ENCODE measurements at places on chromosomes 1 and 21.

GRCh38 chr1:56461158-56462127, 117.9 kb downstream of the PLPP3 start:
- no peak for DNase-seq

- DNase-seq = peak; percentile 17
Observed at GRCh38 chr1:33147997-33148314, 33.9 kb downstream of the TRIM62 start.

DNA sequence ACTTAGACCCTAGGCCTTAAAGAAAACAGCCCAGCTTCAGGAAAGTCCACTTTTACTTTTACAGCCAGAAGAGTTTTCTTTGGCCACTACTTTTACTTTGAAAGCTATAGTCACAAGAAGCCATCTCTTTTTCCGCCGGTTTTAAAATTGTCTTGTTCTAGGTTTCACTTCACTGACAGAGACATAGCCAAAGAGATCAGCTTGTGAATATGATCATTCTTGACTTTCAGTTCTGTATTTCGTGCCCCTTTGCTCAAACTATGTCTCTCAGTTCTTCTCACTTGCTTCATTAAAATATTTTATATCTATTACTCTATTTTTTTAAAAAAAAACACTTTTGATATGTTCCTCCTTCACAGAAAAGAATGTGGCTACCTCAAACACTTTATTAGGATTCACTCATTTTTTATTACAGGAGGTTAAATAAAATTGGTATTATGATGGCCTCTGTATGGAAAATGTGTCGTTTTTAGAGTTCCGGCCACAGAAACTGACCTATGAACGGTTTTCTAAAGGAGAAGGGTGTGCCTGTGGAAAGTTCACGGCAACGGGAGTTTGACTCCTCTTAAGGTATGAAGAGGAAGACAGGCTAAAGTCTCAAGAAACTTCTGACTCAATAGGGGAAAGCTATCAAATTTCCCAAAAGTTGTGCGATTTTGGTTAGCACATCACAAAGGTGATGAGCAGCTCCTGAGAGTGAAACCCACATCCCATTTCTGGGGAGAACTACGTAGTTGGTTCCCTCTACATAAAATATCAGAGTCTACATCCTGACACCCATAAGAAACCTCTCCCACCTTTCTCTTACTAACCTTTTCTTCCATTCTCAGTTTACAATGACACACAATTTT, 1.2 kb downstream of the MCOLN2 start:
- peak; percentile 48 for DNase-seq

DNA sequence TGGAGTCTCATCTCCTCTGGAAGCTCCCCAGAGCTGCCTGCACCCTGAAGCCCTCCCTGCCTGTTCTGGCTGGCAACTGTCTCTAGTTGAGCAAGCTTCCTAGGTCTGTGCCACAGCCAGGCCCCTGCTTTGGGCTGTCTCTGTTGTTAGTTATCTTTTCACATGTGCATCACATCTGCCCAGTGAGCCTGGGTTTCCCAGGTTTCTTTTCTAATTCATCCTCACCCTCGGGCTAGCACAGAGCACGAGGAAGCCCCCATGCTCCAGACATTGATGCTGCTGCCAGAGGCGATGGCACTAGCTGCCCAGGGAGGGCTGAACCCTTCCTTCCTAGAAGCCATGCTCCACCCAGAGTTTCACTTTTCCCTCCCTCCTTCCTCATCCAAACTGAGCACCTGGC, 27.2 kb downstream of the RASSF5 start:
- DNase-seq = no peak

DNA sequence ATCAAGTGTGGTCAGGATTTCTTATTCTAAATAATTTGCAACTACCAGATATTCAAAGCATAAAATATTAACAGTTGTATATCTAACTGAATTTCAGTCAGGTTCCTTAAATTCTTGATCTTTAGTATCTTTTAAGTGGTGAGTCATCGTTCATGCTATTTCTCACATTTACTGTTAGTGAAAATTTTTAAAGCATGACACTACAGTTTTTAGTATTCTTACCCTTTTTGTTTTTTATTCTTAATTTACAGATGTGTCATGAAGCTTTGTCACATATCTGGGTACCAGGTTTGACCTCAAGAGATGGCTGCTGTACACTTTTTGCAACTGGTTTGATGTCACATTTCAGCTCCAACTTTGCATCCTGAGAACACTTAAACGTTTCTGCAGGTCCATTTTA, 12.7 kb downstream of the AKIRIN1 start:
- no peak for DNase-seq

GRCh38 chr1:156899956-156900718, 6.6 kb downstream of the PEAR1 start:
- no peak for DNase-seq

DNA sequence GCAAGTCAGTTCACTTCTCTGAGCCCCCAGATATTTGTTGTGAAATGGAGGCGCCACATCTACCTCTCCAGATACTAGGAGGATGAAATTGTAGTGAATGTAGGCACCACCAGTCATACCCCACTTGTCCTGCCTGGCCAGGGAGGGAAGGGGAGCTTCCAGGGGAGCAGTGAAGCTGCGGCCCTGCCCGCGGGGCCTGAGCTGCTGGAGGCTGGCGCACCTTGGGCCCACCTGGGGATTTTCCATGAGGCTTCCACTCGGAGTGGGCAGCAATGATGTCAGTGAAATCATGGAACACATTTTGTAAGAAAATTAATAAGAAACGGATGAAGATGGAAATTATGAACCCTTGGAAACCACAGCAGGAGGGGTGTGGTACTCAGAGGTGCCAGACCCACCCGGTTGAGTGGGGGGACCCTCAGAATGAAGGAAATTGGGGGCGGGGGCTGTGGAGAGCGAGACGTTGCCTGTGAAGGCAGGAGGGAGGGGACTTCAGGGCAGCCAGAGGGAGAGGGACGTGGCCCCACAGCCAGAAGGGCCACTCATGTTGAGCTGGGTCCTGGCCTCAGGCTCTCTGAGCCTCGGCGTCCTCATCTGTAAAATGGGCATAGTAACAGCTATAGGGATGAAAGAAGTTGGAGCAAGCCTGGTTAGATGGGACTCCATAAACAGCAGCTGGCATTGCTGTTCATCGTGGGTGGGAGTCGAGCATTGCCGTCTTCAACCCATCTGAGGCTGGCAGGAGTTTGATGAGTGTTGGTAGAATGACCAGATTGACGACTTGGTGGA, 101.6 kb downstream of the EPHB2 start:
- DNase-seq = no peak

- no peak for DNase-seq
Observed at GRCh38 chr1:5998906-5999301, 6.7 kb upstream of the NPHP4 start.

GRCh38 chr1:205317311-205317917, 4.1 kb downstream of the NUAK2 start:
- DNase-seq = no peak

GRCh38 chr1:34186741-34187494, 10.2 kb downstream of the C1orf94 start:
- no peak for DNase-seq

DNA sequence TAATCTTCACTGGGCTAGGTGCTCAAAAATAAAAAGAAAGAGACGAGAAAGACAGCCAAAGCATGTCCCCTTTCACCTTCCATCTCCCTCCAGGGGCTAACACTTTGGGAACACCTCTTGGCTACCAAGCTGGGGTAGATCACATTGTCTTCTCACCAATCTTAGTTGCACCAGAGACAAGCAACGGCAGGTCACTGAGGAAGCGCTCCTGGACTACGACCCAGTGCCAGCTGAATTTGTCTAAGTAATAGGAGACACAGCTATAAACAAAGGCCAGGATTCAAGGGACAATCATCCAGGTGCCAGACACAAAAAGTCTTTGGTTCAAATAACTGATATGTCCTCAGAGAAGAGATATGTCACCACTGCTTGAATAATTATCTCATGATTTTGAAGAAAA, 100.4 kb downstream of the SLC45A1 start:
- DNase-seq = no peak

DNA sequence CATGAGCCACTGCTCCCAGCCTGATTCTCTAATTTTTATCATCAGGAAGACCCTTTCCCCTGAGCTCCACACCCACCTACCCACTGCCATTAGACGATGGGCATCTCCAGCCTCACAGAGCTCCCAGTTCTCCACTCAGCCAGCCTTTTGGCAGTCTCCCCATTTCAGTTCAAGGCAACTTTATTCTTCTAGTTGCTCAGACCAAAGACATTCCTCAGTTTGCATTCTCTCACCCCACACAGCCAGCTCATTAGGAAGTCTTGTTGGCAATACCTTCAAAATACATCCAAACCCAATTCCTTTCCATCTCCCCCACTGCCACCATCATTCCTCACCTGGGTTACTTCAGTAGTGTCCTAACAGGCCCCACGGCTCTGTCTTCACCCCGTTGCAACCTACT, 53.4 kb upstream of the COX20 start:
- no peak for DNase-seq

GRCh38 chr1:4773226-4773625, 118.8 kb downstream of the AJAP1 start:
- DNase-seq = no peak

DNA sequence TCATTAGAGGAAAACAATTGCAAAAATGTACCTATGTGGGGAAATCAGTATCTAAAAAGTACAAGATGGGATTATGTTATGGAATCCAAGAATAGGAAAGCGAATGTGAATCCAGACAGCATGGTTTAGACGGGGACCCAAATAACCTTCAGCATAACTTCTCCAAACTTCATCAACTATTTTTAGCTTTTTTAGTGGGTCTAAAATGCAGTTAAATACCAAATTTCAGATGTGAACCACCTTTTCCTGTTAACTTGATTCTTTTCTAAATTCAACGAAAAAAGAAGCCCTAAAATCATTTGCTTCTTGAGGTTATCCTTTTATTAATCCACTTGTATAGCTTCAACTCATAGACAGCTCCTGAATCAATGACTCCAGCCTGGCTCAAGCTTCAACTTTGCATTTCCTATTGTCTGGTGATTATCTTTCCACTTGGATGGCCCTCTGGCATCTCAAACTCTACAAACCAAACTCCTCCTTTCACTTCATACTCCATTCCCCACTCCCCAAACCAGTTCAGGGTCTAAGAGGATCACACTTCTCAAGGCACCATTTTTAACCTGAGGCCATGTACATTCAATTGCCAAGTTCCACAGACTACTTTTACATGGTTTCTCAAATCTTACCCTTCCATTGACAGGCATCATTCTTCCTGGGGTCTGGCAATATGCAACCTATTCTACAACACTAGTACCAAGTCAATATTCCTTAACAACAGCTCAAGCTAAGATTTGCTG, 7.4 kb downstream of the ERRFI1 start:
- no peak for DNase-seq

DNA sequence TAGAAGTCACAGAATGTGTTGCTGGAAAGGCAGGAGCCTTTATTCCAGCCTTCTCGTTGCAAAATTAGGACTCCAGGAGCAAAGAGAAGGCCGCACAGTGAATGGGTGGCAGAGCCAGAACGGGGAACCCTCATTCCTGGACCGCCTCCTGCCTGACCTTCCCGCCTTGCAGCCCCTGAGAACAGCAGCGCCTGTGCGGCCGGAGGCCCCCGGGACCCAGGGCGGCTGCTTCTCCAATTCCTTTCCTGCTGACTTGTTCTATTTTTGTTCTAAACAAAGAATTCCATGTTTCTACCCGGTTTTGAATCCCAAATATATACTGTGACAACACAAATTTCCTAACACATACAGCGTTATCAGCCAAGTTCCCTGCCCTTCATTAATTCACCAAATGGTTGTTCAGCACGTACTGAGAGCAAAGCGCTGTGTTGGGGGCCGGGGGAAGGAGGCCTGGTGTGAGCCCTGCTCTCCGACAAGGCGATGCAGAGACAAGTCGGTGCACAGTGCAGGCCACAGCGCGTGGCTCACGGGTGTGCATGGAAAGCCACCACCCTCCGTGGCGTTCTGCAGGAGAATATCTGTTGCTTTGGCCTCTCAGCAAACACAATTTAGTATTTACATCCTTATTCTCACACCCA, 31.9 kb upstream of the COL6A2 start:
- DNase-seq = no peak

- DNase-seq = no peak
Observed at GRCh38 chr1:168917309-168917708, 188.3 kb upstream of the DPT start.

GRCh38 chr1:228885845-228886244, 150.6 kb downstream of the RHOU start:
- DNase-seq = no peak

DNA sequence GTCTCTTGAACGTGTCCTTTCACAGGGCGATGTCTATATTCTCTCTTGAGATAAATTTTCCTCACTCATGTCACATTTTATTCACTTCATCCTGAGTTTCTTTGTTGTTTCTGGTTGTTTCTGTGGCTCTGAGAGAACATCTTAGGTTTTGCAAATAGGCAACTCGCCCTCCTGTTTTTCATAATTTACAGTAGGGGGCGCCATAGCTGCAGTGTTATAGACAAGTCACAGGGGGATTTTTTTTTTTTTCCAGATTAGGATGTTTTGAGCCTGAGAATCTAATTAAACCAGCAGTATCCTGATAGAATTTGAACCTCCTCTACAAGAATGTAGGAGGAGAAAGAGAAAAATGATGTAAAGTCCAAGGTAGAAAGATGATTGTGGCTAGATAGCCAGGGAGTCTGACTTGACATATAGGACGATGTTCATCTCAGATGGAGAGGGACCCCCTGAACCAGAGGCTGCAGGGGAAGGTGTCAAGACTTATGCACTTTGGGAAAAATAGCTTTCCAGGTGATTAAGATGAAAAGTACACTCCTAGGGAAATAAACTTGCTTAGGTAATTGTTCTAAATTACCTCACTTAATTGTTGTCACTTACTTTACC, 76.3 kb downstream of the ZP4 start:
- DNase-seq = no peak

- DNase-seq = no peak
Observed at GRCh38 chr21:14454016-14455009, 71.4 kb upstream of the HSPA13 start.

GRCh38 chr1:74715236-74715502, 17.7 kb downstream of the CRYZ start:
- DNase-seq = no peak

GRCh38 chr1:85406081-85406480, 58.9 kb downstream of the DDAH1 start:
- no peak for DNase-seq

GRCh38 chr1:1199961-1200875, 6.2 kb downstream of the TNFRSF18 start:
- no peak for DNase-seq

DNA sequence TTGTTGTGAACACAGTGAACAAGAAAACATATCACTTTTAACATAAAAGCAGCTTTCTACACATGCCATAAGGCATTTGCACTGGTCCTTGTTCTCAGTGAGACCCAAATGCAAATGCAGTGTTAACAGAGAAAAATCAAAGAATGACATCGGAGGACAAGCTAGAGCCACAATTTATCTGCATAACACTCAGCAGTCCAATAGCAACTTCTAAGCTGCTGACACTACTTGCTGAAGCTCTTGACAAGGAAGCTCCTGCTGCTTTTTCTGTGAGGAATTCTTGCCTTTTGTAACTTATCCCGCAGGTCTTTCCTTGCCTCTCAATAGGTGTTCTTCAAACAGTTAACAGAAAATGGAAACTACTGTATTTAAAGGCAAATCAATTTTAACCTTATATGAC, 34.7 kb downstream of the USH2A start:
- no peak for DNase-seq
